HepG2 (cell line): ENCODE measurements at places on chromosomes 12 and 14.

- H3K4me1 ChIP-seq = no peaks in the 10 kb centered on the region
- H3K27ac ChIP-seq = no peak overlapping the region
- H3K36me3 ChIP-seq = no peaks in the 10 kb centered on the region
- H3K27me3 ChIP-seq = no peaks in the 10 kb centered on the region
- DNase-seq = no peak
- no peak overlapping the region for H3K4me3 ChIP-seq
Measured at GRCh38 chr14:99050309-99050708, 221.7 kb downstream of the BCL11B start.

DNA sequence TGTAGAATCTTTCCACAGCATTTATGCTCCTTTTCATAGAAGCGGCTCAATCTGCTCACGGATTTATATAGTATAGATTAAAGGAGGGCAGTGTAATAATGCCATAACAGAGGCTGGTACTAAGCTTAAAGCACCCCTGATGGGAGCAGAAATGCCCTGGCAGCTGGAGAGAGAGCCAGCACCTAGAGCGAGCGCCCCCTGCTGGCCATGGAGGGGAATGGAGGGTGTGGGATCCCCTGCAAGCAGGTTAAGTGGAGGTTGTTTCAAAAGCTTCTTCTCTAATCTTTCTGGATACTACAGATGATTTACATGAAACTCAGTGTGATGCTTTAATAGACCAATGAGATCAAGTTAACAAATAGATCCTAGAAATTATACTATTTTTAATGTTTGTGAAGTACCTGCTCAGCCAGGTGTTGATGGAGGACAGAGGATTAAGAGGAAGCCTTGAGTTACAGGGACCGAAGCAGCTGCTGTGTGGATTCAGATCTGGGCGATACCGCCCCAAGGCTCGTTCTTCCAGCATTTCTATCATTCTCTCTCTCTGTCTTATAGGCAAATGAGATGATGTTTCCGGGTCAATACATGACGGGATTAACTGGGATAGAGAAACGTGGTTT lies 1519.3 kb upstream of the TMEM132C start:
- no peaks in the 10 kb centered on the region for H3K4me1 ChIP-seq
- no peak overlapping the region for H3K27ac ChIP-seq
- DNase-seq = peak; percentile 9
- no peak overlapping the region for H3K4me3 ChIP-seq
- no peaks in the 10 kb centered on the region for H3K27me3 ChIP-seq
- no peaks in the 10 kb centered on the region for H3K36me3 ChIP-seq

DNA sequence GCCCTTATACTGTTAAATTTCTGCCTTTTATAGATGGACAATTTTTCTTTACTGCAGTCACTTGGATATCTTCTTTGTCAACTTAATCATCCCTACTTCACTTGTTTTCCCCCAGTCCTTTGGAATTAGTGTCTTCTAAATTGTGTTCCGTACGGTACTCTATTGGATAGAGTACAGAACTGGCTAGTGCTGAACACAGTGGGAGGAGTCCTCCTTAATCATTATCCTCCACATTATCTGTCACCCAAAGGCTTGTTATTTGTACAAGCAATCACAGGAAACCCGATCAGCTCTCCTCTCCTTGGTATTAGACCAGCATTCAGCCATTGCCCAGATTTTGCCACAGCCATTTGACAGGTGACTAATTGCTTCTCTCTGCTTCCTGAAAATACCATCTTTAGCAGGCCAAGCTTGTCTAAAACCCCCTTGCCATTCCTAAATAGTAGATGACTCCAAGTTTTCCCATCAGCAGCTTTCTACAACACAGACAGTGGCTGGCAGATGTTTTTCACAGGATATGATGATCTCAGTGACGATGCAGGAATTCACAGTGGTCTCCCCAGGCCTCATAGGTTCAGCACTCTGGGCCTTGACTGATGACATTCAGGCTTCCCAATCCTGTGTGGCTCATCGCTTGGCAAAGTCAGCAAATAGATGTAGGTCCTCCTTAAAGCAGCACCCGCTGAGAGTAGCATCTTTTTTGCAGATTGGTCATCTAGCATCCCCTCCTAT lies 216.0 kb upstream of the RGS6 start:
- peaks cover 4% of the 10 kb centered on the region; the same call in 1 of the 3 replicates for H3K36me3 ChIP-seq
- no peak for DNase-seq
- no peaks in the 10 kb centered on the region for H3K4me1 ChIP-seq

DNA sequence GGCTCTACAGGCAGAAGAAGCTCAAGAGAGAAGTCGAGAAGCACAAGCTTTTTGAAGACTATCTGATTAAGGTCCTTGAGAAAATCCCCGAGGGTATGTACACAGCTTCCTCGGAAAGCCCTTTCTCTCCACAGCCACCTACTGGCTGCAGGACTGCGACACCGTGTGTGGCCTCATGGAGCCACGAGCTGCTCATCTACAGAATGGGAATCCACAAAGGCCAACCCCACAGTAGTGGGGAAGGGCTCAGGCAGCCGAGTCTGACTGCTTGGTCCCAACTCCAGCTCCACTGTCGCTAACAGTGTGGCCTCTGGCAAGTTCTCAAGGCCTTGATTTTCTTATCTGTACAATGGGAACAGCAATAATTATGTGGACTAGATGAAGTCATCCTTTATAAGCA lies 2.5 kb downstream of the CCDC197 start:
- H3K27ac ChIP-seq = no peak overlapping the region
- H3K4me1 ChIP-seq = peaks cover 72% of the 10 kb centered on the region
- DNase-seq = no peak
- H3K4me3 ChIP-seq = no peak overlapping the region
- H3K27me3 ChIP-seq = no peaks in the 10 kb centered on the region; the same call in 1 of the 2 replicates
